ENCODE measurements at places on chromosomes 3 and 15.

- no peak for DNase-seq
Observed at GRCh38 chr3:102081572-102082289, 232.4 kb downstream of the NFKBIZ start.

DNA sequence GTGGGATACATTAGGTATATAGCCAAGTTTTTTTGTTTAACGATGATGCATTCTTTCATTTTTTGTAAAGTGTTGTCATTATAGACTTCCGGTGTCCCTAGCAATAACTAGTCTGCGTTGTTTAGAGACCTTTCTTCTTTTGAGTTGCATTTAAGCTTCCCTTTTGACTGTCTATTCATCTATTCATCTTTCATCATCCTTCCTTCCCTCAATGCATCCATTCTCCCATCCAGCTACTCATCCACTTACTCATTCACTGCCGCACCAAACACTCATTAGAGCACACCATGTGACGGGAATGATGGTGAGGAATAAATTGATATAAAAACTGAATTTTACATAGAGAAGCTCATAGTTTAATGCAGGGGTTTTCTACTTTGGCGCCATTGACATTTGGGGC is 32.9 kb downstream of the OR4F15 start:
- DNase-seq: no peak

- no peak for DNase-seq
Observed at GRCh38 chr3:24373198-24373959, 121.3 kb downstream of the THRB start.

GRCh38 chr3:38039899-38040261 is 872 bp downstream of the DLEC1 start:
- peak; percentile 40 for DNase-seq

- DNase-seq: no peak
Observed at GRCh38 chr3:21839592-21839991, 88.6 kb upstream of the ZNF385D start.

GRCh38 chr15:50182219-50183013 is 420 bp downstream of the SLC27A2 start:
- DNase-seq: peak; percentile 17

GRCh38 chr3:44198284-44199269 is 43.1 kb upstream of the TOPAZ1 start:
- peak; percentile 57 for DNase-seq

- DNase-seq: no peak
Observed at GRCh38 chr3:15368561-15369135, 36.3 kb upstream of the SH3BP5 start.

DNA sequence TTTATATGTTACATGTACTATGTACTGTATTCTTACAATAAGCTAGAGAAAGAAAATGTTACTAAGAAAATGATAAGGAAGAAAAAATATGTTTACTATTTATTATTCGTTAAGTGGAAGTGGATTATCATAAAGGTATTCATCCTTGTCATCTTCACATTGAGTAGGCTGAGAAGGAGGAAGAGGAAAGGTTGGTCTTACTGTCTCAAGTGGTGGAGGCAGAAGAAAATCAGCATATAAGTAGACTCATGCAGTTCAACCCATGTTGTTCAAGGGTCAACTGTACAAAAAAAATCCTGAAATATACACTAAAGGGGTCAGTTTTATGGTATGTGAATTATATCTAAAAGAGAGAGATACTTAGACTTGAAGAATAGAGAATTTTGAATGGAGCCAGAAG is 5.7 kb downstream of the HMG20A start:
- no peak for DNase-seq

Measured in stimulated activated CD8-positive, alpha-beta memory T cell treated with anti-CD3 and anti-CD28 coated beads, Interleukin-7, amount 100 ng/mL, for 4 hours (primary cell).